ENCODE measurements at places on chromosomes 5 and 9.

GRCh38 chr9:126836216-126836615 lies 24.2 kb upstream of the ZBTB34 start:
- no peak for DNase-seq

GRCh38 chr5:112570708-112571444 lies 151.8 kb upstream of the EPB41L4A start:
- no peak for DNase-seq

- DNase-seq, result no peak
Observed at GRCh38 chr9:91720313-91720712, 229.7 kb downstream of the ROR2 start.

- DNase-seq, result no peak
Observed at GRCh38 chr5:126492939-126493338, 69.7 kb downstream of the GRAMD2B start.

DNA sequence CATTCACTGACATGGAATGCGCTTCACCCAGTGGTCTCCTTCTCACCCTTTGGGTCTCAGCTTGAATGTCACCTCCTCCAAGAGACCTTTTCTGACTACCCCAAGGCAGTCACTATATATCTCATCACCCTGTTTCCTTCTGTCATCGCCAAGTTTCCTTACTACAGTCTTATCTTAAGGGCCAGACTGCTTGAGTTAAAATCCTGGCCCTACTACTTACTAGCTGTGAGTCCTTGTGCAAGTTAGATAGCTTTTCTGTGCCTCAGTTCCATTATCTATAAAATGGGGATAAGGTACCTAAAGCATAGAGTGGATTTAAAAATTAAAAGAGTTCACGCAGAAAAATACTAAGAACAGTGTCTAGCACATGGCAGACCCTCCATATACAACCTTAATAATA lies 132.4 kb downstream of the GABBR2 start:
- no peak for DNase-seq

- no peak for DNase-seq
Observed at GRCh38 chr5:111271885-111272284, 47.7 kb downstream of the CAMK4 start.

DNA sequence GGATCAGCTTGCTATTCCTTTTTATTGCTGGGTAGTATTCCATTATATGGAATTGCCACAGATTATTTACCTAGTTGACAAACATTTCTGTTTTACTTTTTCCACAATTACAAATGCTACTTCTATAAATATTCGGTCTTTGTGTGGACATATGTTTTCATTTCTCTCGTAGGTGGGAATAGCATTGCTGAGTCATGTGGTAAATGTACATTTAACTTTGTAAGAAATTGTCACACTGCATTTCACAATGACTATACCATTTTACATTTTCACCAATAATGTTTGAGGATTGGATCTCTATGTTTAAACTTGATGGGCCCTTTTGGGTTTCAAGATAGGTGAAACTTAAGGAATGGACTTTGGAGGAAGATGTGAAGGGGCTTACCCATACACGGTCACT lies 19.7 kb downstream of the RAI14 start:
- DNase-seq, result no peak

GRCh38 chr9:107251756-107252322 lies 31.2 kb upstream of the RAD23B start:
- no peak for DNase-seq

- DNase-seq, result no peak
Observed at GRCh38 chr9:108105885-108106284, 616.3 kb upstream of the KLF4 start.

GRCh38 chr5:33834334-33834733 lies 57.5 kb downstream of the ADAMTS12 start:
- no peak for DNase-seq

GRCh38 chr9:71663931-71664459 lies 104.3 kb downstream of the CEMIP2 start:
- DNase-seq, result no peak

DNA sequence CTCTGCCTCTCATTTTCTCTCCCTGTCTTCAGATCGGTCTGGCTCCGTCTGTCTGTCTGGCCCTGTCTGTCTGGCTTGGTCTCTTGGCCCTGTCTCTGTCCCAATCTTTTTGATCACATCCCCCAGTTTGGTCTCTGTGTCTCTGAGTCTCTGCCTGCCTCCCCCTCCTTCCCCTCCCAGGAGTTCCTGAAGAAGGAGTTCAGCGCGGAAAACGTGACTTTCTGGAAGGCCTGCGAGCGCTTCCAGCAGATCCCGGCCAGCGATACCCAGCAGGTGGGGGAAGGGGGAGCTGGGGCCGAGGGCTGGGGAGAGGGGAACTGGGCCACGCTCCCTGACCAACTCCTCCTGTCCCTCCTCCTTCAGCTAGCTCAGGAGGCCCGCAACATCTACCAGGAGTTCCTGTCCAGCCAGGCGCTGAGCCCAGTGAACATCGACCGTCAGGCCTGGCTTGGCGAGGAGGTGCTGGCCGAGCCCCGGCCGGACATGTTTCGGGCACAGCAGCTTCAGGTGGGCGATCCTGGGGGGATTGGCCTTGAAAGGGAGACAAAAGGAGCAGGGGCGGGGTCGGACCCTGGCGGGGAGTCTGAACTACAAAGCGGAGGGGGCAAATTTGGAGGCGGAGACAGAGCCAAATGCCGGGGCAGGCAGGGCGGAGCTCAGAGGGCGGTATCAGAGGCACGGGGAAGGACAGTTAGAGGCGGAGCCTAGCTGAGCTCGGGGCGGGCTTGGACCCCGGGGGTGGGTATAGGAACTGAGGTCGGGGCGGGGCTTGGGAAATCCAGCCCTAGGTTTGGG lies 9.0 kb downstream of the RGS14 start:
- DNase-seq, result no peak
